ENCODE measurements at places on chromosomes 4 and X. TPM values are rescaled to one million over a fixed set of nuclear protein-coding genes. Genes with fewer than 3 reads are reported as not detected.

- no peak for DNase-seq
Observed at GRCh38 chr4:118746251-118746919, 61.2 kb downstream of the METTL14 start.

DNA sequence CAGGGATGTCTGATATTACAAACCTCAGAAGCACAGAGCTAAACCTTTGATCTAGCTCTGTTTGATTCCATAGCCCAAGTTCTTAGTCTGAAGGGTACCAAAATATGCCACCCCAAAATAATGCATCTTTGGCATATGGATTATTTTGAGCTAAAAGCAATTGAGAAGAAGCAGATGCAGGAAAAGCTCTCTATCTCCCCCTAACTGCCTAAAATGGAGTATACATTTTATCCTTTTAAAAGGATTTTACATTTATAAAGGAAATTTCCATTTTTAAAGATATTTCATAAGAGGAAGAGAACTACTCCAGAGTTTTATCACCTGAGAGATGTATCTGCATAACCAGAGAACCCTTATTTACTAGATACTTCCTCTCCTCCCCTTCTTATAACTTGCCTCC lies 158.7 kb downstream of the ZNF674 start:
- peak; percentile 6 for DNase-seq

- DNase-seq = no peak
Observed at GRCh38 chrX:40415675-40416074, 165.1 kb upstream of the ATP6AP2 start.

- DNase-seq = no peak
Observed at GRCh38 chr4:5797866-5798265, 86.9 kb downstream of the EVC start.

GRCh38 chr4:163107754-163108153 lies 58.9 kb downstream of the NAF1 start:
- peak; percentile 66 for DNase-seq

DNA sequence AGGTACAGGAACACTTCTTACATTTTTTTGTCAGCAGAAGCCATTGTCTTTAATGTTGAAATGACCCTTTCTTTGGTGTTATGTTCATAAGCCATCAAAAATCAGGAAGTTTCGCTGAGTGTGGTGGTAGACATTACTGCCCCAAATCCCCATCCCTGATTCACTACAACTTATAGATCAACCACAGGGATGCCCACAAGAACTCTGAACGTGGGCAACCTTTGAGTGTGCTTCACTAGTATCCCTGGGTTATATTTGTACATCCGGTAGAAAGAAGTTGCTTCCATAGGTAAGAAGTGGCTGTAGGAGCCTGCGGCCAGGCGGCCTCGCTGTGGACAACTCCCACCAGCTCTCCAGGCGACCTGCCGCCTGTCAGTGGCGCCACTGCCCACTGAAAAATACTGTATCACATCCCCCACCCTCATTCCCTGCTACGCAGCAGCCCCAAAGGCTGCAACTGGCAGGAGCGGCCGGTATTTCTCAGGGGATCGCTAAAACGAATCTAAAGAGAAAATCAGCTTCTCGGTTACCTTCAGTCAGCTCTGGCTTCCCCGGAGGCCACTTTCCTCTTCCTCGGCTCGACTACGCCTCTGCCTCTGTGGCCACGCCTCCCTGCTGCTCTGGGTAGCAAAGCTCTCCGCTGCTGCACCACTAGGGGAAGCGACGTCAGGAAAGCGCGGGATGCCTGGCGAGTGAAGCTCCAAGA lies 13.9 kb upstream of the ETDC start:
- DNase-seq = peak; percentile 48

GRCh38 chr4:138967313-138967712 lies 48.3 kb upstream of the NOCT start:
- no peak for DNase-seq

- DNase-seq = no peak
Observed at GRCh38 chr4:87035881-87036509, 101.2 kb downstream of the AFF1 start.

DNA sequence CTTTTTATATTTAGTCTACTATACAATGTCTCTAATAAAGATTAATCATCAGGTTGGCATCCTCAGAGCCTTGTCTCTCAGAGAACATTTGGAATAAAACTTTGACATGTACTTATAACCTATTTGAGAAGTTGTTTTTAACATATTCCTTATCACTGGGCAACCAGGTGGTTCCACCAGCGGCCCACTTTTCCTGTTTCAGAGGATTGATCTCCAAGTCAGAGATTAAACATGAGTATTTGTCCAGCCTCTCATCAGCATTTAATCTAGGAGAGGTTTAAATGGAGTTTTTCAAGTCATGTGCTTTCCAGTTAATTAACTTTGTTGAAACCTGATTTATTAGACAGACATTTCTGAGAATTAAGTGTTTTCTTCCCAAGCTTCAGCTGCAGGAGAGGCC lies 345.5 kb downstream of the GRXCR1 start:
- no peak for DNase-seq

GRCh38 chr4:181578911-181579310 lies 664.3 kb upstream of the TENM3 start:
- DNase-seq = no peak

- no peak for DNase-seq
Observed at GRCh38 chr4:60652933-60653332, 547.2 kb upstream of the ADGRL3 start.

- DNase-seq = no peak
Observed at GRCh38 chr4:26206999-26207398, 113.8 kb upstream of the RBPJ start.

DNA sequence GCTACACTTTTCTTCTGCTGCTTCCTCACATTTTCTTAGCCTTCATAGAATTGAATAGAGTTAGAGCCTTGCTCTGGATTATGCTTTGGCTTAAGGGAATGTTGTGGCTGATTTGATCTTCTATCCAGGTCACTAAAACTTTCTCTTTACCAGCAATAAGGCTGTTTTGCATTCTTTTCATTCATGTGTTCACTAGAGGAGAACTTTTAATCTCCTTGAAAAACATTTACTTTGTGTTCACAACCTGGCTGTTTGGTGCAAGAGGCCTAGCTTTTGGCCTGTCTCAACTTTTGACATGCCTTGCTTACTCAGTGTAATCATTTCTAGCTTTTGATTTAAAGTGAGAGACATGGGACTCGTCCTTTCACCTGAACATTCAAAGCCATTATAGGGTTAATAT lies 87.7 kb upstream of the RAB40AL start:
- no peak for DNase-seq

GRCh38 chr4:114519368-114519767 lies 79.2 kb upstream of the UGT8 start:
- no peak for DNase-seq

DNA sequence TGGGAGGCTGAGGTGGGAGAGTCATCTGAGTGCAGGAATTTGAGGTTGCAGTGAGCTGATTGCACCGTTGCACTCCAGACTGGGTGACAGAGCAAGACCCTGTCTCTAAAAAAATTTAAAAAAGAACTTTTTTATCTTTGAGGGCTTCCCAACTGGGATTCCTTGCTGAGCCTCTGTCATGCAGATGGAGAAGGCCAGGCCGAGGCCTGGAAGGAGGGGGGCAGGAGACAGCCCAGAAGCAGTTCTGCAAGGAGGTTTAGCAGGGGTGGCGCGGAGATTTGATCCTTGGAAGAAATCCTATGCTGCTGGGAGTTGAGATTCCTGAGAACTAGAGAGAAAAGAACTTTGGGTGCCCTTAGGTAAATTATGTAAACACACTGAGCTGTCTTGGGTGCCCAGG lies 2.5 kb upstream of the ARSD start:
- no peak for DNase-seq

GRCh38 chrX:144732588-144732987 lies 514.7 kb upstream of the SPANXN1 start:
- no peak for DNase-seq

- DNase-seq = peak; percentile 87
Observed at GRCh38 chr4:123893011-123893981, 496.7 kb downstream of the SPRY1 start.

- DNase-seq = no peak
Observed at GRCh38 chr4:17155486-17155885, 257.0 kb upstream of the LDB2 start.

GRCh38 chrX:19723427-19723826 lies 164.0 kb downstream of the SH3KBP1 start:
- DNase-seq = no peak

DNA sequence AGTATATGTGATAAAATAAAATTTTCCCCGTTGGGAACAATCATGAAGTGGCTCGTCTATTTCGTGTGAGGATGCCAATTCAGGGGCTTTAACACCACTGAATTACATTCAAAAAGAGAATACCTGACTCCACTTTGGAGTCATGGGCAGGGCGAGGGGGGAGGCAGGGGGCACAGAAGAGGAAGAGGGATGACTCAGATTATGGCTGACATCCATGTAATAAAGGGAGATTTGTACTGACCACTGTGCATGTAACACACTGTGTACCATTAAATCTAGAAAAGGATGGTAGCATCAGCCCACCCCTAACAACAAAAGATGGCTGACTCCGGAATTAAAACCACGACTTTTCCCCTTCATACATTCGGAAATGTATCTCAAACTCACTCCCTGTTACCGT lies 1.3 kb downstream of the SLC9A7 start:
- peak; percentile 34 for DNase-seq

DNA sequence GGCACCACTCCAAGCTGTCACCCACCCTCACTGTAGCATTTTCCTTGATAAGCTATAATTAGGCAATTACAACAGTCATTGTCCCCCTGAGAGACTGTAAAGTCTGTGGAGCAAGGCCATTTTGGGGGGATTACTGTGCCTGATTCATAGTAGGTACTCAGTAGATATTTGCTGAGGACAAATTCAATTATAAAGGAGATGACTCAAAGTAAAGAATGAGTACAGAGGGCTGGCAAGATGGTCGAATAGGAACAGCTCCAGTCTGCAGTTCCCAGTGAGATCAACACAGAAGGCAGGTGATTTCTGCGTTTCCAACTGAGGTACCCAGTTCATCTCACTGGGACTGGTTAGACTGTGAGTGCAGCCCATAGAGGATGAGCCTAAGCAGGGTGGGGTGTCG lies 42.0 kb downstream of the MAOB start:
- no peak for DNase-seq

- no peak for DNase-seq
Observed at GRCh38 chrX:55088795-55089489, at the start of gene PAGE2. Gene PAGE2, plus strand, starts transcription at chrX:55089018. Its CDS starts 1,003 bp downstream, at chrX:55090021.

GRCh38 chr4:83331956-83332355 lies 2.7 kb downstream of the HPSE start:
- no peak for DNase-seq

GRCh38 chr4:170089274-170089667 lies 485 bp downstream of the AADAT start:
- DNase-seq = peak; percentile 44

- peak; percentile 24 for DNase-seq
Observed at GRCh38 chr4:124178449-124179021, 534.0 kb downstream of the ANKRD50 start.

DNA sequence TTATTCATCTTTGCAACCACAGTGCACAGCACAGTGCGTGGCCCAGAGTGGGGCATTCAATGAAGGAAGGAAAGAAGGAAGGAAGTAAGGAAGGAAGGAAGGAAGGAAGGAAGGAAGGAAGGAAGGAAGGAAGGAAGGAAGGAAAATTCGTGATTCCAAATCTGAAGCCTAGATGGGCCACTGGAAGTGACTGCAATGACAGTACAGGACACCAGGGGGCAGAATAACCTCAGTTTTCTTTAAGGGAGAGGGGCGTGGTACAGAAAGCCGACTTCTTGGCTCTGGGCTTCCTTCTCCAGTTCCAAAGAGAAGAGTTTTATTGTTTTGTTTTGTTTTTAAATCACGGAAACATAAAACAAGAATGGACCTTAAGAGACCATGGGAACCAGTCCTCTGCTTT lies 47.8 kb downstream of the APLN start:
- DNase-seq = peak; percentile 74

- DNase-seq = peak; percentile 45
Observed at GRCh38 chrX:16022580-16023200, 100.7 kb upstream of the GRPR start.

- no peak for DNase-seq
Observed at GRCh38 chrX:153620576-153620975, 21.6 kb upstream of the CCNQ start.

GRCh38 chrX:40473460-40474204 lies 107.1 kb upstream of the ATP6AP2 start:
- no peak for DNase-seq

- no peak for DNase-seq
Observed at GRCh38 chr4:1584498-1584897, 99.6 kb downstream of the FAM53A start.

The RTL3 gene
- total RNA-seq = not detected

The GPR50 gene
- total RNA-seq = not detected

The SLC25A4 gene
- 8.8 TPM for total RNA-seq

The NOA1 gene
- total RNA-seq = 29.2 TPM

The FRG2 gene
- not detected for total RNA-seq

The CACNA1F gene
- total RNA-seq = 0.05 TPM
